Activated naive CD8-positive, alpha-beta T cell treated with anti-CD3 and anti-CD28 coated beads, Interleukin-2, amount 50 U/mL, for 16 hours (primary cell): ENCODE measurements at places on chromosomes 13 and 19.

- no peak for DNase-seq
Observed at GRCh38 chr13:78137404-78138142, 218.9 kb upstream of the EDNRB start.

- DNase-seq = no peak
Observed at GRCh38 chr13:42615691-42616090, 41.7 kb downstream of the TNFSF11 start.

GRCh38 chr19:2048959-2049740, 1.9 kb downstream of the MKNK2 start:
- no peak for DNase-seq

GRCh38 chr13:112103260-112103838, 36.4 kb downstream of the SOX1 start:
- DNase-seq = no peak

DNA sequence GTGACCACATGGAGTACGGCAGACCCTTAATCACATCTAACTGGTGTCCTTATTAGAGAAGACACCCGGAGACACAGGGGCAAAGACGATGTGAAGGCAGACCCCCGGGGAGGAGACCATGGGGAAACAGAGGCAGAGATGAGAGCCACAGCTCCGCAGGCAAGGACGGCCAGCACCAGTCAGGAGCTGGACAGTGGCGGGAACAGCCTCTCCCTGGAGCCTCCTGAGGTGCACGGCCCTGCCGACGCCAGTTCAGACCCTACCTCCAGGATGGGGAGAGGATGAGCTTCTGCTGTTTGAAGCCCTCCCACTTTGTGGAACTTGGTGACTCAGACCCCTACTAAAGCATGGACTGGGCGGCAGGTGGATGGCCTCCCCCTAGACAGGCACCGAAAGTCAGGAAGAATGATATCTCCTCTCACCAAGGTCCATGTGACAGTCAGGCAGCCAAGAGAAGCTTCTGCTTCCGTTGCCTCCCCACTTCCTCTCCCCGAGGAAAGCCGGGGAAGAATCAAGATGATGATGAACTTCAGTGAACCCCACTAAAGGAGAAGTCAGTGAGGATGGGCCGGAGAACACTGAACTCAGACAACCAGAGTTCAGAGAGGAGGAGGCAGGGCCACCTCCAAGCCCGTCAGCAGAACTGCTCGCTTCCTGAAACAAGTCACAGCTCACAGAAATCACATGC, 25.4 kb downstream of the RAB20 start:
- no peak for DNase-seq

- DNase-seq = no peak
Observed at GRCh38 chr19:1286487-1287353, 1.0 kb downstream of the EFNA2 start.

DNA sequence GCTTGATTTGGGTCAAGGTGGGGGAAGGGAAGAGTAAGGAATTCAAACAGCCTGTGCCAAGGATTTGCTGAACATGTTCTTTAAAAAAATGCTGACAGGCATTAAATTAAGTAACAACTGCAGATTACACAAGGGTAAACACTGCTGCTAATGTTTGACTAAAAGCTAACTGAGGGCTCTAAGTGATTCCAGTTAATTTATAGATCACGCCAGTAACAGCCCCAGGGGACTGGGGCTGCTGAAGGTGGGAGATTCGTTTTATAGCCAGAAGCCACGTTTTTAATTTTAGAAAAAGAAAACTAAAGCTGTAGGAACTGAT, 321.7 kb downstream of the DLEU7 start:
- DNase-seq = no peak

DNA sequence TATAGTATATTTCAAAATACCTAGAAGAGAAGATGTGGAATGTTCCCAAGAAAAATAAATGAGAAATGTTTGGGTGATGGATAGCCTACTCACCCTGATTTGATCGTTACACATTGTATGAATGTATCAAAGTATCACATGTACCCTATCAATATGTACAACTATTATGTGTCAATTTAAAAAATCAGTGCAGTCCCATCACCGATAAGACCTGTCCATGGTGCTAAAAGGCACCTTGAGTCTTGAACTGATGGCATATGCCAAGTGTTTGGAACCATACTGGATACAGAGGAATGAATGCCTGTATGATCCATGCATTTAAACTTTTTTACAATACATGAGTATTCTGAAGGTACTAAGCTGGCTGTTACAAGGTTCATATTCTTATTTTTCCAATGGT, 50.2 kb upstream of the ZNF835 start:
- DNase-seq = no peak
